Pons (tissue), 1 donor: ENCODE measurements at places on chromosomes 3 and 15.

DNA sequence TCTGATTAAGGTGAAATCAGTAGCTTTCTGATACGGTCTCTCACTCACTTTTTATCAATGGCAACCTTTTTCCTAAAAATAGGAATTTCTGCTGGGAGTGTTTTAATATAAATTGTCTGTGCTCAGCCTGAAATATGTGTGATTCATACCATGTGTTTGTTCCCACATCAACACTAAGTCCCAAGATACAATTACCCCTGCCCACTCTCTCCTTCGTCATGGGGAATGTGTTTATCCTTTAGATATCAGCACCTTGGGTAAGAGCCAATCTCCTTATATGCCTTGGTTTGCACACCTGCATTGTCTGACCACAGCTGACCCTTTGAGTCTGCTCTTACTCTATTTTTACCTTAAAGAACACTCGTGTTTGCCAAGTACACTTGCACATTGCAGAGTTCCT is 356.4 kb downstream of the LPP start:
- DNase-seq = no peak

DNA sequence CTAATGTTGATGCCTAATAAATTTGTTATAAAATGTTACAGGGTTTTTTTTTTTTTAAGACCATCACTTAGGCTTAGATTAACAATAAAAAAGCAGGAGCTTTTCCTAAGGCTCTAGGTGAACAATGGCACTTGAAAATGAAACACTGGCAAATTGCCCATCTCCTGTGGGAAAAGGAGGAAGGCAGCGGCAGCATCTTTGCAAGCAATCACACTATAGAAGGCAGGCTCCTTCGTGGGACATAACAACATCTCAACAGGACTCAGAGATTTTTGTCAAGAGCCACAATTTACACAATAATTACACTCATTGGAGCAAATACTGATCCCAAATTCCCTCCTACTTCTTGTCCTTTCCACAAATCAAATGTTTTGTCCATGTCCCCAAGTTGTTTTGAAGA is 646.7 kb downstream of the ROBO2 start:
- DNase-seq = no peak

GRCh38 chr3:146449076-146449475 is 20.3 kb downstream of the PLSCR2 start:
- DNase-seq = no peak

DNA sequence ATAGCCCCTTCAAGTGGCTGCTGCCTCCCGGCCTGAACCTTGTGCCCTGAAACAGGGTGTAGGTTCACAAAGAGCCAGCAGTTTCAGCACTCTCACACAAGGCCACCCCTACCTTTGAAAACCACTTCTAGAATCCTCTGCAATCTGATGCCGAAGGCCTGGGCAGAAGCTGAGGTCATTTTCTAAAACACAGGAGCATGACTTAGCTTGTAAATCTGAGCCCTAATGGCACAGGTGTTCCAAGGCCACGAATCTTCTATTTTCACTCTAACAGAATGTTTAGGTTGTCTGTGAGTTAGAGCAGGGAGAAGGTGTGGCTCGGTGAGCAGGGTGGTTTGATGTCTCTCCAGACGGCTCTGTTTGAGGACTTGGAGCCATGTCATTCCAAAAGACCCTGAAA is 62.3 kb downstream of the SYNM start:
- no peak for DNase-seq

DNA sequence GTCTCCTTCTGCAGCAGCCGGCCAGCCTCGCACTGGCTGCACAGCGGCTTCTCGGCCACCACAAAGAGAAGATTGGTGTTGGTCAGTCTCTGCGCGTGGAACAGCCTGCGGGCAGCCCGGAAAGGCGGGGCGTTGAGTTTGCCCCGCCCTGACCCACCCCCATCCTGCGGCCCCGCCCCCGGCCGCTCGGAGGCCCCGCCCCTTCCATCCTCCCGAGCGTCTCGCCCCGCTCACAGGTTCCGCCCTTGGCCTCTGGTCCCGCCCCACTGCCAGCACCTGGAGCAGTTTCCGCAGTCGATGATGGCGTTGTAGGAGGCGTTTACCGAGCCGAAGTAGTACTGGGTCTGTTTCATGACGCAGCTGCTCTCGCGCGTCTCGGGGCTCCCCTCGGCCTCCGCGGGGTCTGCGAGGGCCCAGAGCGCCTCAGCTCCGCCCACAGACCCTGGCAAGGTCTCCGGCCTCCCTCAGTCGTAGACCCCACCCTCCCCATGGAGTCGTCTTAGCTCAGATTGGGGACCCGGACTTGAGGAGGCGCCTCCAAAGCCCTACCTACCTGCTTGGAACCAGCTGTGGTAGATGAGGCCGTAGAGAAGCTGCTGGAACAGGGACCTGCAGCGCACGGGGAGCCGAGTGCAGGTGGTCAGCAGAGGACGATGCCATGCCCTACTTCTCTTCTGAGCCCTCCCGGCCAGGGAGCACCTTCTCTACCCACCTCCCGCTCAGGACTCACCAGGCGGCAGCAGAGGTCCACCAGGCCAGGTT is 5.9 kb upstream of the TMEM115 start:
- DNase-seq = peak; percentile 29

DNA sequence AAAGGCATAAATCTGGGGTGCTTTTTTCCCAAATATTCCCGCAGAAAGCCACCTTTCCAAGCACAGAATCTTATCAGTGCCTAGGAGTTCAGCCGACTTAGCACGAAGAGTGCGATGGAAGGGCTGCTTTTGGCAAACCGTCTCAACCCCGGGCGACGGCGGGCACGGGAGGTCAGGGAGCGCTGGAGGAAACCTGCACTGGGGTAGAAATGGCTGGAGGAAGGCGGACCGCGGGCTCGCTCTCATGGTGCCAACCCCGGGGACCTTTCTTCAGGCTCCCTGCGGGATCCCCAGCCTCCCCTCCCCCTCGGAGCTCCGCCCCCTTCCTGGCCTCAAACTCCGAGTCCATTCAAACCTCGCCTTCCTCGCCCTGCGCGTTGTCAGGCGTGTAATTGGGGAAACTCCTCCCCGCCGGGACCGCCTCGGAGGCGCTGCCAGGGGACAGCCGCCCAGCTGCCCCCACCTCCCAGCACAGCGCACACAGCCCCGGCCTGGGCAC is at the start of gene GABRG3:
TSS of gene GABRG3 (plus strand) at position 470 of the 499 bp plus-strand sequence.
- no peak for DNase-seq

DNA sequence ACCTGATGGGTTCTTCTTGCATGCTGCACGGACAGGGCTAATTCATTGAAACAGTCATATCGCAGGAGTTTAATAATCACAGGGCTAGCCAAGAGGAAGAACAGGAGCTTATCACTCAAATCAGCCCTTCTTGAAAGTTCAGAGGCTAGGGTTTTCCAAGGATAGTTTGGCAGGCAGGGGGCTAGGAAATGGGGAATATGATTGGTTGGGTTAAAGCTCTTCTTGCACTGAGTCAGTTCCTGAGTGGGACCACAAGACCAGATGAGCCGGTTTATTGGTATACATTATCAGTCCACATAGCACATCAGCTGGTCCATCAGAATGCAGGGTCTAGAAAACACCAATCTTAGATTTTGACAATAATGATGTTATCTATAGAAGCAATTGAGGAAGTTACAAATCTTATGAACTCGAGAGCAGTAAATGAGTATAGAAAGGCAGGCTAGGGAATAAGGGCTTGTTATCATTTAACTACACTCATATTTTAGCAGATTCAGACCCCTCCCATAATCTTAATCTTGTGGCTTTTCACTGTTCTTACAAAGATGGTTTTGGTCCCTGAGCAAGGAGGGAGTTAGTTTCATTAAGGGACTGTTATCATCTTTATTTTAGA is 58.1 kb upstream of the SLC25A36 start:
- DNase-seq = no peak

DNA sequence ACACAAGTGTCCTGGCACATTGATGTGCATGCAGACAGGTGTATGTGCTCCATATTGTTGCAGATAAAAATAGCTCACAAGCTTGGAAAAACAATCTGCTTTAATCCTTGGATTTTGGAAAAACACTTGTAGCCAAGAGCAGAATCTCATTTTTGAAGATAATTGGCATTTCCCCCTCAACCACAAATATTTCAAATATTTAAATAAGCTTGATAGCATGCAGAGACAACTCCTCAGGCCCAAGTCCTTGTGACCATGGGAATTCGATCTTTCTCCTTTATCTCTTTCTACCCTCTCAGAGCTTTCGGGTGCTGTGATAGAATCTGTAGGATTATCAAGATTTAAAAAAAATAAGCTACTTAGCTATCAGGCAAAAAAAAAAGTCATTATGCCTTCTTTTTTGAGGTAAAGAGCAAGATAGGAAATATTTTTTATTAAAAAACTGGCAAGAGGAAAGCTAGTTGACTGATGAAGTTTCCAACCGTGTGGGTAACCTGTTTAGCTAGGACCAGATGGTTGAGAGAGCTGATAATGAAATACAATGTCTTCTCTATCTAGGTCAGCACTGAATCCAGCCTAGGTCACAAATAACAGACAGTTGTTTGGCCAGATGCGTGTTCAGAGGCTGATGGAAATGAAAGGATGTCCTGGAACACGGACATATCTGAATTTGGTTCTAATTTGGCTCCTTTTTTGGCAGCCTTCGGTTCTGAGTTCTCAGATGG is 54.9 kb upstream of the SNRK start:
- no peak for DNase-seq
